ENCODE measurements at places on chromosomes 11 and 22.

DNA sequence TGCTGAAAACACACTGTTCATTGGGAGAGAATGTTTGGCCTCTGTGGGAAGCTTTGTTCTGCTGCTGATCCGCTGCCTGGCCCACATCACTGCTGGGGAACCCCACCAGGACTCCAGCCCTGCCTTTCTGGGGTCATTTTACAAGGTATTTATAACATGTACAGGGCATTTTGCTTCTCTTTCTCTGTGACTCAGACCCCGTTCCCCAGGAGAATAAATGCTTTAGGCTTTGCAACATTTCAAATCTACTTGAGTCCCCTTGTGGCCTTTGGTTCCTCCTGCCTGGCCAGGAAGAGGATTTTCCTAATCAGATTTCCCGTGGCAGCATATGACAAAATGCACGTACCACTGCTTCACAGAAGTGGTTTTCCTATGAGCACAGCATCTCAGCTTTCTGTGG, 43.0 kb downstream of the BTG4 start:
- no peak for DNase-seq

DNA sequence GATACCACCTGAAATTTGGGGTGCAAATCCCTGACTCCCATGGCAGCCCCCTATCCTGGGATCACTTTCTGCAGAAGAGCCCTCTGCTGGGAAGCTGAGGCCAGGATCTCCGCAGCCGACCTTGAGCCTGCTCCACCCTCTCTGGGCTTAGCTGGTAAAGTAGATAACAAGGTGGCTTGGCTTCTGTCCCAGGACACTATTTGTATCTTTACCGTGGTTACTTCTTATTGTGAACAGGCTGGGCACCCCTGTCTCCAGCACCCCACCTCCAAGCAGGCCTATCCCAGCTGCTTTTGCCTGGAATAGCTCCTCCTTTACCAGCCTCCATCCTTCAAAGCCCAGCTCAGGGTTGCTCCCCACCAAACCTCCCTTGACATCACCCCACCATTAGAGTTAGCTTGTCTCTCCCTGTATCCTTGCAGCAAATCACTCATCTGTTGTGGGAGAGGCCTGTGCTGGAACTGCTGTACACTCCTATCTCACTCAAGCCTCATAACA, 35.2 kb upstream of the P2RY2 start:
- no peak for DNase-seq

DNA sequence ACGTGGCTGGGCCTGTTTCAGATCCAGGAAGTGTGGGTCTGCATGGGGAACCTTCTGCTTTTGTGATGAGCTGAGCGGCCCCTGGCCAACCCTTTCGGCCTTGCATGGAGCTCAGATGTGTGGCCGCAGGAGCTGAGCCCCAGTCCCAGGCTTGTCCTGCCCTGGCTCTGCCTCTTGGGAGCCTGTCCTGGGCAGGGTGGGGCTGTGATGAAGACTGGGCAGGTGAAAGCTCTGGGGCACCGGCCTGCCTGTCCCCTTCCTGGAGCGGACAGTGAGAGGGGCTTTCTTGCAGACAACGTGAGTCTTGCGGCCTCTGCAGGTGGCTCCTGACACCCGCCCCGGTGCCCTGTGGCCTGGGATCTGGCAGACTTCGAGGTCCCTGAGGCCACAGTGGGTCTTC, 1296.6 kb downstream of the BRD1 start:
- no peak for DNase-seq

- DNase-seq = no peak
These were observed 25.6 kb upstream of the MSANTD4 start for GRCh38 chr11:106047631-106048030.

GRCh38 chr22:47357493-47357892, 595.0 kb downstream of the TBC1D22A start:
- DNase-seq = no peak

DNA sequence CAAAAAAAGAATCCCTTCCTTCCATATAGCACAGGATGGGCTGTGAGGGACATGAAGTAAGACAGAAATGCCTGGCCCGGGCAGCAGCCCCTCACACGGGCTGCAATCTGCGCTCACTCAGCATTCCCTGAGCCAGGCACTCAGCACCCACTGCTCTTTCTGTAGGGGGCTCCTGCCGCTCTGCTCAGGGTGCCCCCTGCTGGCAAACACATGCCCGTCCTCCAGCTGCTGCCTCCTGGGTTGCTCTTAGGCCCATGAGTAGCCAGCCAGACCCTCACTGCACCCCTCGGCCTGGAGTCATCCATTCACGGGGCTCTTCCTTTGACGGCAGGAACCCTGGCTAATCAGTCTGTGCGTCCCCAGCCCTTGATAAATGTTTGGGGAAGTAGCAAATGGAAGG, 6.9 kb downstream of the MCAT start:
- peak; percentile 60 for DNase-seq

DNA sequence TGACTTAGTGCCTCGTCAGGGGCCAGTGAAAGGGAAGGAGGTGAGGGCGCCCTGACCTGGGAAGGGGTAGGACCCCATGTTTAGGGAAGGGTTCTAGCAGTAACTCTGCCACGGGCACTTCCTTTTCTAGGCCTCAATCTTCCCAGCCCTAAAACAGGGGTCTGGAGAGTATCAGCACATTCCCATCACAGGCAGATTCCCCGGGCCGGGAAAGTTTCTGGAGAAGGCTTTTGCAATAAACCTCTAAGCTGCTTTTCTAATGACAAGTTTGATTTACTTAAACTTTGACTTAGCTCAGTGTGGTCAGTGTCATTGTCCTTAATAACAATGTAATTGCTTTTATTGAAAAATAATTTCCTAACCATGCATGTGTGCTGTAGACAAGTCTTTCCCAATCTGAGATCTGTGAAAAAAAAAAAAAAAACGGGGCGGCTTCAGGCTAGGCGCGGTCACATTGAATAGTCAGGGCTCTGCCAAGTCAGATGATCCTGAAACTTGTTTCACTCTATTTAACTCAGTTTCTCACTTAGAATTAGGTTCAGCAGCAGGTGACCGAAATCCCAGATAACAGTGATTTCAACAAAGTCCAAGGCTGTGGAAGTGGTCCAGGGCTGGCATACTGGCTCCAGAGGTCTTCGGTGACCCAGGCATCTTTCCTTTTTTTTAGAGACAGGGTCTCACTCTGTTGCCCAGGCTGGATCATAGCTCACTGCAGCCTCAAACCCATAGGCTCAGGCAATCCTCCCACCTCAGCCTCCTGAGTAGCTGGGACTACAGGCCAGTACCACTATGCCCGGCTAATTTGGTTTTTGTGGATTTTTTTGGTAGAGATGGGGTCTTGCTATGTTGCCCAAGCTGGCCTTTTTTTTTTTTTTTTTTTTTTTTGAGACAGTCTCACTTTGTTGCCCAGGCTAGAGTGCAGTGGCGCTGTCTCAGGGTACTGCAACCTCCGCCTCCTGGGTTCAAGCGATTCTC, 19.5 kb upstream of the TAB1 start:
- no peak for DNase-seq

DNA sequence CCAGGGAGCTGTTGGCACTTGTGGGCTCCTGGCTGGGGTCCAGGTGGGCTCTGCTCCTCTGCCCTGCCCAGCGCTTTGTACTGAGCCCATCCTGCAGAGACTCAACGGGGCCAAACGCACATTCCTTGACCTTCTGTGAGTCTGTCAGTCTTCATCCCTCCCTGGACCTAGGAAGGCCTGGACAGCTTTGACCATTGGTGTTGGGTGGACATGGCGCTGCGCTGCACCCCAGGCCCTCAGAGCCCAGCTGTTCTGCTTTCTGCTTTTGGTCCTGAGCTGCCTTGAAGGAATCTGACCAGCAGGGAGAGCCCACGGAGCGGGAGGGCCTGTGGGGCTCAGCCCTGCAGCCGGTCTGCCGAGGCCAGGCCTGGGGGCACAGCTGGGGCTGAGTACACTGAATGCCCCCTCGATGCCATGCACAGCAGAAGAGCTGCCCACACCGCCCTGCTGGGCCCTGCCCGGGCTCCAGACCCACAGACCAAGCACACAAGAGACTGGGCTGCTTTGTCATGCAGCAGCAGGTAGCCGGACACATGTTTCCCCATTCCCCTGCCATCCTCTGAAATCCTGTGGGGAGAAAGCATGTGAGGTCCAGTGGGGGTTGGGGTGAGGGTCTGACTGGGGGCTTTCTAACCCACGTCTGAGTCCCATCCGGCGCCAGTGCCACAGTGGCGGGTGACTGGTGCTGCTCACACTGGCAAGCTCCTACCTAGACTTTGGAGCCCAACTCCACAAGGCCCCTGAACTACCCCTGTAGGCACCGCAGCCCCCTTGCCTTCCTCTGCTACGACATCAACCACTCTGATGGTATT, 24.1 kb upstream of the CCDC188 start:
- peak; percentile 62 for DNase-seq

GRCh38 chr11:106061954-106062949, 14.9 kb downstream of the KBTBD3 start:
- no peak for DNase-seq

DNA sequence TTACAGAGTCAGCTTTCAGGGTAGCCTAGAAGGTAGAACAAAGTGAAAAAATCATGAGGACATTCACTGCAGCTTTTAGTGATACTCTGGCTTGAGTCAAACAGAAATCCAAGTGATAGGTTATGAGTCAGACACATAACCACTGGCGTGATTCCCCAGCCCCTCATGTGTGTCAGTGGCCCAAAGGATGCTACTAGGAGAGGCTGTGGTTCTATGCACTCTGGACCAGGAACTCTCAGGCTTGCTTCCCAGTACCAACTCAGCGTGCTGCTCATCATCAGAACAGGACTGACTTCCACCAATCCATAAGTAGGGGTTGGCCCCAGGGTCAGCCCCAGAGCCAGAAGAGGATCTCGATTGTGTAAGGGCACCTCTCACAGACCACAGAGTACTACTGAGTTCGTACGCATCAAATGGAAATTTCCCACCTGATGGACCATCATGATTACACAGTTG, 116.8 kb downstream of the MED15 start:
- no peak for DNase-seq

All from neural progenitor cell (in vitro differentiated cells).